GF-D8 (cell line): ENCODE measurements at places on chromosomes 11 and 22.

GRCh38 chr11:112785719-112786118 is 175.5 kb upstream of the NCAM1 start:
- DNase-seq: no peak

DNA sequence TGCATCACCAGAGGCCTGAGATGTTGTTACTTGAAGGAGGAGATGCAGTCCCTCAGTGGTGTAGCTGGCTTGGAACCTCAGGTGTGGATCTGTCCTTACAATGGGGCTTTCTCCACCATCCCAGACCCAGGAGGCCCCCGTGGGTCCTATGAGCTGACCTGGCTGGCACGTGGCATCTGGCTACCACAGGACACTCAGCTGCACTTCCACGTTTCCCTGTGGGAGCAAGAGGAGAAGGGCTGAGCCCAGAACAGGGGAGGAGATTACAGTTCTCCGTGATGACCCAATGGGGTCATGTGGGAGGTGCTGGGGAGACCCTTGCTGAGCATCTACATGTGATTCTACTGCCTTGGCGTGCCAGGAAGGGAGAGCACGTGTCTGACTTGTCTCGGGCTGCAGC is 1448.4 kb downstream of the TBC1D22A start:
- DNase-seq: no peak

- peak; percentile 100 for DNase-seq
Observed at GRCh38 chr11:133928628-133929059, 28.1 kb downstream of the IGSF9B start.

DNA sequence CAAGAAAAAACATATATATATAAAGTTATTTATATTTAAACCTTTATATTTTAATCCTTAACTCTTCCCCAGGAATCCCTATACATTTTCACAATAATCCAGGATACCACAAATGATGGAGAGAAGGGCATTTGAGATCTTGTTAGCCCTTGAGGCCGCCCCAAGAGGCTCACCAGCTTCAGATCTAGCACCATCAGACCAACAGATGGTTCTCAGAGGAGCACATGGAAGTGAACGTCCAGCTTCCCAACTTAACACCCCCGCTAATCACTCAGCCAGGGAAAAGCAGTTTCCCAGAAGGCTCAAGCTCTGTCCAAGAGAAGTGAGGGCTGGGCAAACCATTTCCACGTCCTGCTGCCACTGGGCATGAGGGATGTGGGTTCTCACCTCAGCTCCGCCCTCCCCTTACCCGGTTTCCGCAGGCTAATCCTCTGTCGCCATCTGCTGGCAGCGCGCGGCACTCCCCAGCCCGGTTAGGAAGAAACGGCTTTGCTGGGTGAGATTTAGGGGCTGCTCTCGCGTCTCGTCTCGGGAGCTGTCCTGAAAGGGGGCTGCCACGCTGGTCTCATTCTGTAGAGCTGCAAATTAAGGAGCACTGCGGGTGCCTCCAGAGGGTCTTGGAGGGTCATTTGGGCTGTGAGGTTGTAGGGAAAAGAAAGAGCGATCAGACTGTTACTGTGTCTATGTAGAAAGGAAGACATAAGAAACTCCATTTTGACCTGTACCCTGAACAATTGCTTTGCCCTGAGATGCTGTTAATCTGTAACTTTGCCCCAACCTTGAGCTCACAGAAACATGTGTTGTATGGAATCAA is 6.8 kb upstream of the FAM111A start:
- DNase-seq: peak; percentile 33
